ENCODE measurements at places on chromosomes 7 and 10.

- no peaks in the 10 kb centered on the region for H3K36me3 ChIP-seq
- DNase-seq, result peak; percentile 91
- no peaks in the 10 kb centered on the region for H3K27me3 ChIP-seq
- peaks cover 51% of the 10 kb centered on the region for H3K4me1 ChIP-seq
- H3K4me3 ChIP-seq, result no peak overlapping the region
Observed at GRCh38 chr10:112716924-112717413, 233.1 kb upstream of the TCF7L2 start.

DNA sequence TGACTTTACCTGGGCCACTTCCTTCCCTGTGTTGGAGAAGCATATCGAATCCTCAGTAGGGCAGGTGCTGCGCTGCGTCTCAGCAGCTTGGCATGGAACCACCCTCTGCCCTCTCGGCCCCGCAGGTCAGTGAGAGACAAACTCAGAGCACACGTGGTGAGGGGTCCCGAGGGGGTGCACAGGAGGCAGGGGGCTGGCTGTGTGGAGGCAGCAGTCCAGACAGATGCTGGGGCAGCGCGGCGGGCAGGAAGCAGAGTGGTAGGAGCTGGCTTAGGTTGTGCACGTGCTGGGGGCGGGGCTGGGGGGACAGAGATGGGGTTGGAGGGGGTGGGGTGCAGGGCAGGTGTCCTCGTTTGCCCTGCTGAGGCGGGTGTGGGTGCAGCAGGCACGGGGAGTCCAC, 33.1 kb downstream of the NUB1 start:
- no peaks in the 10 kb centered on the region for H3K4me1 ChIP-seq
- no peaks in the 10 kb centered on the region for H3K36me3 ChIP-seq
- H3K27me3 ChIP-seq, result no peaks in the 10 kb centered on the region
- DNase-seq, result no peak

- no peaks in the 10 kb centered on the region for H3K4me1 ChIP-seq
- H3K27me3 ChIP-seq, result peaks cover 30% of the 10 kb centered on the region
- H3K4me3 ChIP-seq, result no peak overlapping the region
- H3K36me3 ChIP-seq, result no peaks in the 10 kb centered on the region
Observed at GRCh38 chr10:26516540-26517101, 78.5 kb downstream of the APBB1IP start.

- peak; percentile 37 for DNase-seq
- no peaks in the 10 kb centered on the region for H3K36me3 ChIP-seq
- H3K4me3 ChIP-seq, result no peak overlapping the region
- peaks cover 44% of the 10 kb centered on the region for H3K4me1 ChIP-seq
- H3K27me3 ChIP-seq, result no peaks in the 10 kb centered on the region
- peak overlapping the region; percentile 71 for H3K27ac ChIP-seq
Observed at GRCh38 chr7:74474271-74474865, 20.7 kb downstream of the GTF2IRD1 start.

GRCh38 chr7:149205690-149206381, 10.5 kb downstream of the ZNF282 start:
- peaks cover 18% of the 10 kb centered on the region for H3K4me1 ChIP-seq
- 0 out of 2 replicates have a peak overlapping the region, but pooled peaks have one; percentile 27 for H3K4me3 ChIP-seq
- H3K27me3 ChIP-seq, result no peaks in the 10 kb centered on the region
- peak overlapping the region; percentile 67 for H3K27ac ChIP-seq
- DNase-seq, result peak; percentile 66
- peaks cover 66% of the 10 kb centered on the region for H3K36me3 ChIP-seq

Measured in PC-3 (cell line).